ENCODE measurements at places on chromosomes 5 and 9. TPM values are rescaled to one million over a fixed set of nuclear protein-coding genes. Genes with fewer than 3 reads are reported as not detected.

DNA sequence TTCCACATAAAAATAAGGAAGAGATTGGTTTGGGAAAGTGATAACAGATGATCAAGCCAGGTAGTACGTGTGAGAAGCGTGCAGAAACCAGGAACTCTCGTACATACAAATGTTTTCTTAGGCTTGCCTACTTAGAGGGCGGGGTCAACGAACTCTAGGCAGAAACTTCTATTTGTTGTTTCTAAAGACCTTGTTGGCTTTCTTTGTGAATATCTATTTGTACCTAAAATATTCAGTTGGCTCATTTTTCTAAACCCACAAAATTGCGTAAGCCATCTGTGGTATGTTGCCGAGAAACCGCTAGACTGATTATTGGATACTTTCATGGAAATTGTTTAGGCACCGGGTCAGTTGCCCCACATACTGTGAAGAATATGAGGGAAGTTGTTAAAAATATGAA, 458.5 kb downstream of the MAT2B start:
- no peaks in the 10 kb centered on the region for H3K36me3 ChIP-seq
- H3K4me1 ChIP-seq = no peaks in the 10 kb centered on the region
- peak; percentile 45 for DNase-seq
- no peak overlapping the region for H3K27ac ChIP-seq

GRCh38 chr5:175596761-175597189, 61.1 kb upstream of the HRH2 start:
- H3K27me3 ChIP-seq = no peaks in the 10 kb centered on the region
- no peaks in the 10 kb centered on the region for H3K4me1 ChIP-seq
- no peaks in the 10 kb centered on the region for H3K36me3 ChIP-seq

The FGD3 gene
- not detected for total RNA-seq

DNA sequence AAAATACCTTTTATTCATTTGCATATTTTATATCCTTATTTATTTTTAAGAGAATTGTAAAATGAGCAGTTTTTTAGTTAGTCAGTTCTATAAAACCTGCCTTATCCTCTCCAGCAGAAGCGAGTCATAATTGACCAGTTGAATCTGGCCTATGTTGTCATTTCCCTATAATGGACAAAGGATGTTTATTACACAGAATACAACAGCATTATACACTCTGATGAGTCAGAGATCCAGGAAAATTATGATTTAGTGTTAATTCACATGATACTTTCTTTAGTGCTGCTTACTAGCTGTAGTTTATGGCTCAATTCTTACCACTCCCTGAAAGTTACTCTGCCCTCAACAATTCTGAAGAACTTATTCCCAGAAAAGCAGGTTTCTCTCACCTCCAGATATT, 26.8 kb upstream of the LURAP1L start:
- peak overlapping the region; percentile 49 for H3K27ac ChIP-seq
- H3K27me3 ChIP-seq = no peaks in the 10 kb centered on the region
- H3K4me1 ChIP-seq = no peaks in the 10 kb centered on the region
- H3K36me3 ChIP-seq = no peaks in the 10 kb centered on the region
- H3K4me3 ChIP-seq = no peak overlapping the region
- DNase-seq = peak; percentile 10

DNA sequence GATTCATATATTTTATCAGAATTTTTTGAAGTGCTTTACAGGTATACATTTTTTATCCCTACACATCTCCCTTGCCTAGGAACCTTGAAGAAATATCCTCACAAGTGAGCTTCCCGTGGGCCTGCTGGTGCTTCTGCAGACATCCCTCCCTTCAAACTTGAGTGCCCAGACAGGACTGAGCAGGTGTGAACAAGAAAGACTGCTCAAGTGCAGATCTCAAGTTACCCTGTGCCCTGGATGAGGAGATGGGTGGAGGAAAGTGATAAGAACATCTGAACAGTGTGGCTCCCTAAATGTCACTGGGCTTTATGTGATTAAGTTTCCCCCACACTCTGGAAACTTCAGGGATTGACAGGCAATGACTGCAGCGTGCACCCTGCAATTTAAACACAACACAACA, 209.8 kb downstream of the TLE1 start:
- no peaks in the 10 kb centered on the region for H3K4me1 ChIP-seq
- no peaks in the 10 kb centered on the region for H3K36me3 ChIP-seq
- H3K4me3 ChIP-seq = no peak overlapping the region
- DNase-seq = no peak
- H3K27me3 ChIP-seq = no peaks in the 10 kb centered on the region
